ENCODE measurements at places on chromosomes 2 and 18. TPM values are rescaled to one million over a fixed set of nuclear protein-coding genes. Genes with fewer than 3 reads are reported as not detected.

DNA sequence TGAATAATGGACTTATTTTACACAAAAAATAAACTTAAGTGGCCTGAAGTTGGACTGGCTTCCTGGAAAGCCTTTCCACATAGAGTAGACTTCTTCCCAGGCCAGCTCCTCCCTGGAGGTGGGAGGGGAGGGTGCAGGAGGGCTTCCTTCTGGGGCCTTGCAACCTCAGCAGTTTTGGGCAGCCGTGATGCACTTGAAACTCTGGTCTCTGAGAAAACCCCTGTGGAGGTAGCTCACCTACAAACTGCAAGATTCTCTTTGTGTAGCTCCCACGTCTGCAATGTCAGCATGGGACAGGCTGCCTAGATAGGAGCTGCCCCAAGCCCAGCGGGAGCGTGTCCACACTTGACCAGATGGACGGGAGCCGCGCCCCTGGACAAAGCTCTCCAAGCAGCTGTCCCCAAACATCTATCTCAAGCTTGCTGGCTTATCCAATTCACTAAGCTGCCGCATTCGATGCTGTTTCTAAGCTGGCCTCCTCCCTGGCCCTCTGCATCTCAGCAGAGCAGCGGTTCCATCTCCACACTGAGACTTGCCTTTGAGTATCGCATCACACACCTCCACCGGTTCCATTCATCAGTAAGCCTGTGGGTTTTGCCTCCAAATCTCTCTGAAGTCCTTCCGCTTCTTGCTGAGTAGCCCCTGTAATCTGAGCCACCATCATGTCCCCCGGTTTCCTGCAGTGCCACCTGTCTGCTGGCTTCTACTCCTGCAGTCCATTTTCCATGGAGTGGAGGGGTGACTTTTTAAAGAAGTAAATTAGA, 1.6 kb upstream of the LPIN1 start:
- H3K4me1 ChIP-seq = peaks cover 66% of the 10 kb centered on the region
- DNase-seq = peak; percentile 76
- H3K4me3 ChIP-seq = peak overlapping the region; percentile 33

- H3K36me3 ChIP-seq = no peaks in the 10 kb centered on the region
- no peaks in the 10 kb centered on the region for H3K4me1 ChIP-seq
- H3K27me3 ChIP-seq = no peaks in the 10 kb centered on the region
- H3K4me3 ChIP-seq = no peak overlapping the region
- no peak for DNase-seq
- no peak overlapping the region for H3K27ac ChIP-seq
Measured at GRCh38 chr2:160288324-160288723, 88.3 kb upstream of the ITGB6 start.

GRCh38 chr18:12023375-12023774, 42.1 kb downstream of the IMPA2 start:
- no peak overlapping the region for H3K27ac ChIP-seq
- H3K27me3 ChIP-seq = peaks cover 4% of the 10 kb centered on the region
- H3K36me3 ChIP-seq = no peaks in the 10 kb centered on the region
- DNase-seq = no peak
- no peak overlapping the region for H3K4me3 ChIP-seq
- H3K4me1 ChIP-seq = no peaks in the 10 kb centered on the region

DNA sequence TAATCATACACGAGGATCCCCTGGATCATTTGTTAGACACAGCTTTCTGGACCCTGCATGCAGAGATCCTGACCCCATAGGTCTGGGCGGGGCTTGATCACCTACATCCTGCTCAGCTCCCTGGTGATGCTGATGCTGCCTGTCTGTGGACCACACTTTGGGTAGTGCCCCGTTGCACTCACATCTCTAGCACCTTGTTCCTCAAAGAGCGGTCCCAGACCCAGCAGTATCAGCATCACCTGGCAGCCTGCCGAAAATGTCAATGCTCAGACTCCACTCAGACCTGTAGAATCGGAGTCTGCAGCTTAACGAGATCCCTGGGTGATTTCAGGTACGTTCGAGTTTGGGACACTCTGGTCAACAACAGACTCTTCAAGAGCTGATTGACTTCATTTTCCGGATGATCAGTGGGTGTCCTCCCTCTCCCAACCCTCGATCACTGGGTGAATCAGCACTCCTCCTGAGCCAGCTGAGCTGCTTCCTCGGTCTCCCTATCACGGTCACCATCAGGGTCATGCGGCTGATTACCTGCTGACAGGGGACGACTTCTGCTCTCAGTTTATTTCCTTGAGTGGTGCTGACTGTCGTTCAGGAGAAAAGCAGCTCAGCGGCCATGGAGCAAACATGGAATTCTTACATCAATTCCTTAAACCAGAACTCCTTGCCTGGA, 150.6 kb upstream of the RAB12 start:
- DNase-seq = no peak
- H3K4me1 ChIP-seq = peaks cover 3% of the 10 kb centered on the region
- H3K4me3 ChIP-seq = no peak overlapping the region
- no peak overlapping the region for H3K27ac ChIP-seq

GRCh38 chr2:150677551-150677950, 190.1 kb upstream of the RND3 start:
- no peaks in the 10 kb centered on the region for H3K36me3 ChIP-seq
- no peak for DNase-seq
- H3K4me1 ChIP-seq = no peaks in the 10 kb centered on the region
- H3K4me3 ChIP-seq = no peak overlapping the region
- H3K27me3 ChIP-seq = no peaks in the 10 kb centered on the region
- no peak overlapping the region for H3K27ac ChIP-seq

DNA sequence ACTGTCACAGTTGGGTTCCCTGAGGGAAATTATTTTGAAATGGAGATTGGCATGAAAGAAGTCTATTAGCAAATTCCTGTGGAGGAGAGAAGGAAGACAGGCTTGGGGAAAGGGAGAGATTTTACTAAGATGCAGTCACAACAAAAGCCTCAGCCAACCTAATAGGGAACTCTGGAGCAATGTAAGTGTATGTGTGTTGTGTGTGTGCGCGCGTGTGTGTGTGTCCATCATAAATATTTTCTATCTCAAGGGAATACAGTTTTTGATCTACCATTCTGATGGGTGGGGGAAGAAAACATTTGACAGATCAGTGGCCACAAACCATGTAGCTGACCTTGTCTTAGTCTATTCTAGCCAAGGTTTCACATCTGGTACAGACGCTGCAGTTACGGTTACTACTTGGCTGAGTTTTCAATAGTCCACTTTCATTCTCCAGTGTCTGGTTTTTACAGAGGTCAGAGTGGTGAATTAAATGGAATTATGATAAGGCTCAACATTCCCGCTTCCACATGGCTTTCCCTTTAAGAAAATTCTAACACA, 72.6 kb downstream of the MREG start:
- no peak overlapping the region for H3K27ac ChIP-seq
- DNase-seq = no peak
- no peaks in the 10 kb centered on the region for H3K27me3 ChIP-seq
- H3K36me3 ChIP-seq = no peaks in the 10 kb centered on the region

- H3K27ac ChIP-seq = no peak overlapping the region
- no peak for DNase-seq
- no peaks in the 10 kb centered on the region for H3K27me3 ChIP-seq
- no peak overlapping the region for H3K4me3 ChIP-seq
- no peaks in the 10 kb centered on the region for H3K36me3 ChIP-seq
Measured at GRCh38 chr2:241852116-241852980, 6.3 kb downstream of the PDCD1 start.

DNA sequence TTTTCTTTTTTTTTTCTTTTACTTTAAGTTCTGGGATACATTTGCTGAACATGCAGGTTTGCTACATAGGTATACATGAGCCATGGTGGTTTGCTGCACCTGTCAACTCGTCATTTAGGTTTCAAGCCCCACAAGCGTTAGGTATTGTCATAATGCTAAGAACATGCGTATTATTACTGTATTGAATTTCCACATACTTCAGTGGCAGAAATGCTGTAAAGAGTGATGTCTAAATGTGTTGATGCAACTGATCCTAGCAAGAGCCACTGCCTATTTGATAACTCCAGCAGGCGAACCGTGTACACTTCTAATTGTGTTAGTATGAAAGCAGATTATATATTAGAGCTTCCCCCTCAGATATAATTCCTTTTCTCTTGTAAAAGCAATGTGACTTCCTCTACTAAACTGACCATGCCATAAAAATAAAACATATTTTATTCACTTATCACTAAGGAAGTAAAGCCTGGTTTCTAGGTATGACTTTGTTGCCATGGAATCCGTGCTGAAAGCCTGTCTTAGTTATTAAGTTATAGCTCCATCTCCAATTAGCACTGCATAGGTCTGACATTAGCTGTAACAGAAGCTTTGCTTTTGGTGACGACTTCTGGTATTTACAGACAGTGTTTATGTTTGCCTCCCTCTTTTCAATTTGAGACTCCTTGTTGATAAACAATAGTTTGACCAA, 280.0 kb downstream of the GALR1 start:
- no peaks in the 10 kb centered on the region for H3K27me3 ChIP-seq
- H3K4me1 ChIP-seq = no peaks in the 10 kb centered on the region
- DNase-seq = no peak
- H3K4me3 ChIP-seq = no peak overlapping the region
- H3K36me3 ChIP-seq = no peaks in the 10 kb centered on the region

- no peaks in the 10 kb centered on the region for H3K4me1 ChIP-seq
- peak; percentile 57 for DNase-seq
- no peak overlapping the region for H3K4me3 ChIP-seq
- no peak overlapping the region for H3K27ac ChIP-seq
- H3K27me3 ChIP-seq = peaks cover 7% of the 10 kb centered on the region
Measured at GRCh38 chr2:118202707-118203303, 114.5 kb downstream of the INSIG2 start.

DNA sequence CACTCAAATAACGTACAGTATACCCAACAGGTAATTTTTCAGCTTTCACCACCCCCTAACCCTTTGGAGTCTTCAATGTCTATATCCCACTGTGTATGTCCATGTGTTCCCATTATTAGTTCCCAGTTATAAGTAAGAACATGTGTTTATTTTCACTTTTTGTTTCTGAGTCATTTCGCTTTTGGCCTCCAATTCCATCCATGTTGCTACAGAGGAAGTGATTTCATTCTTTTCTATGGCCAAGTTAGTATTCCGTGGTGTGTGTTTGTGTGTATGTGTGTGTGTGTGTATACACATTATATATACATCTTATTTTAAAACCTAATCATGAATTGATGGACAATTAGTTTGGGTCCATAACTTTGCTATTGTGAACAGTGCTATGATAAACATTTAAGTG, 464.4 kb downstream of the CMPK2 start:
- no peaks in the 10 kb centered on the region for H3K4me1 ChIP-seq
- DNase-seq = no peak
- H3K4me3 ChIP-seq = no peak overlapping the region
- no peaks in the 10 kb centered on the region for H3K27me3 ChIP-seq

DNA sequence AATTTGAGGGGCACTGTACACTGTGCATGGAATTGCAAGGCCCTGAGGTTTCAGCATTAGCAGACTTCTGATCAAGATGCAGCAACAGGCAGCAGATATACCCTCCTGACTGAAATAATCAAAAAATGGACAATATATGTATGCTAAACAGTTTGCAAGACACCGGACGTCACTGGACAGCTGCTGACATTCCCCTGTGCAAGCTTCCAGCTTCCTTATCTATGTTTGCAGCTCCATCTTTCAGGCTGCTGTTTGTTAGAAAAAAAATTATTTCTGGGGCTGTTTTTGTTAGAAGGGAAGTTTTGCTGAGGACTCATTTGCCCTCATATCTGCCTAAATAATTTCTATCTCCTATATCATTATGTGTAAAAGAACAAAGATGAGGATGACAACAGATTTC, 179.5 kb upstream of the BCL2L11 start:
- no peak for DNase-seq
- H3K4me1 ChIP-seq = no peaks in the 10 kb centered on the region
- no peaks in the 10 kb centered on the region for H3K36me3 ChIP-seq
- no peak overlapping the region for H3K4me3 ChIP-seq
- no peak overlapping the region for H3K27ac ChIP-seq

GRCh38 chr18:76530846-76531245, 35.8 kb upstream of the ZNF516 start:
- H3K4me1 ChIP-seq = no peaks in the 10 kb centered on the region
- no peak overlapping the region for H3K4me3 ChIP-seq
- no peak overlapping the region for H3K27ac ChIP-seq
- no peaks in the 10 kb centered on the region for H3K36me3 ChIP-seq
- H3K27me3 ChIP-seq = no peaks in the 10 kb centered on the region

GRCh38 chr2:219273937-219274336, 5.2 kb upstream of the DNAJB2 start:
- no peaks in the 10 kb centered on the region for H3K27me3 ChIP-seq
- DNase-seq = no peak
- no peaks in the 10 kb centered on the region for H3K36me3 ChIP-seq
- peaks cover 17% of the 10 kb centered on the region for H3K4me1 ChIP-seq

DNA sequence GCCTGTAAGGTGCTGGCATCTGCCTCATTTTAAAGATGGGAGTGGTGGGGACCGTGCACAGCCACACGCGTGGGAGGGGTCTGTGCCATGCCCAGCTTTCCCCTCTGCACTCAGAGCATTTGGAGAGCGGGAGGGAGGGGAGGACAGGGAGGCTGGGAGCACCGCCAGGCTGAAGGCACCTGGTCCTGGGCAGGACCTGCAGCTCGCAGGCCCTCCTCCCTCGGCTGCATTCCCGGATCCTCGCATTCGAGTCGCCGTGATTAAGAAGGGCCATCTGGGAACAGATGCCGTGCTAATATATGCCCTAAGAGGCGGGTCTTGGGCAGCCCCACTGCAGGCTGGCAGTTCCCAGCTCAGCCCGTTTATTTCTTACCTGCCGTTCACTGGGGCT, 84.0 kb downstream of the PTGR3 start:
- H3K4me3 ChIP-seq = no peak overlapping the region
- H3K27ac ChIP-seq = no peak overlapping the region
- no peaks in the 10 kb centered on the region for H3K4me1 ChIP-seq
- DNase-seq = no peak
- H3K36me3 ChIP-seq = no peaks in the 10 kb centered on the region

GRCh38 chr2:15640261-15640711, 48.6 kb downstream of the DDX1 start:
- peak; percentile 38 for DNase-seq
- H3K4me1 ChIP-seq = no peaks in the 10 kb centered on the region
- H3K36me3 ChIP-seq = peaks cover 39% of the 10 kb centered on the region
- H3K27me3 ChIP-seq = peaks cover 4% of the 10 kb centered on the region

Gene SAG
- not detected for total RNA-seq

Gene GLI2
- 0.24 TPM for total RNA-seq

Gene DSG1
- total RNA-seq = 0.09 TPM
